ENCODE measurements at places on chromosomes 12 and 14.
A peak's percentile ranks its signal among the peaks of the same experiment; 100 is the strongest.

DNA sequence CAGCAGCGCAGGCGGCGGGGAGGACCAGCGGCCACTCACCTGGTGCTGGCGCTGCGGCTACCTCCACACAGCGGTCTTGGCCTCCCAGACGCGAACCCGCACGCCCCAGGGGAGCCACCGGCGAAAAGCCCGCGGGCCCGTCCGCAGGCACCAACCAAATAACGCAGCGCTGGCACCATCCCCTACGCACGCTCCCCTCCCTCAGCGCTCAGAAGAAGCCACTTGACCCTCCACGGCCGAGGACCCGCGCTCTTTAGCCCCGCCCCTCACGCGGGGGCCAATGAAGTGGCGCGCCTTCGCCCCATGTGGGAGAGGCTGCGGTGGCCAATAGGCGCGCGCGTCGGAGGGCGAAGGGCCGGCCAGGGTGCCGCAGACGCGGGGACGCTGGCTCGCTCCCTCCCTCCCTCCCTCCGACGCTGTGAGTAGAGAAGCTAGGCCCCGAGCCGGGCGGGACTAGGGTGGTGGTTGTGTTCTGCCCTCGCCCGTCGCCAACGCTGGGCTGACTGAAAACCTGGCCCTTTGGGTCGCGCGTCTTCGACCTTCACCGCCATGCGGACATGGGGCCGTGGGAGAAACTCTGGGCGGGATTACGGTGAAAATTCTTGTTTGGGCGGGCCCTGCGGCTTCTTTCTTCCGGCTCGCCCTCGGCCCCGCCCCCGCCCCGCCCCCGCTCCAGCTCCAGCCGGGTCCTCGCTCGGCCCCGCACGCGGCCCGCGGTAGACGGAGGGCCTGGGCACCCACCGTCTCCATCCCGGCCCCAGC, at the start of the genes DMAC2L and L2HGDH:
DMAC2L (plus strand) TSS at position 353 of the 762 bp plus-strand sequence. CDS start 9,164 bp downstream, outside the sequence.
L2HGDH (minus strand) TSS at position 258 of the 762 bp plus-strand sequence; CDS start at position 179, 79 bp downstream.
- DNase-seq, result peak; percentile 94

GRCh38 chr14:68634874-68635595, 157.8 kb downstream of the ZFP36L1 start:
- no peak for DNase-seq

- no peak for DNase-seq
These were observed 22.5 kb downstream of the EML1 start for GRCh38 chr14:99815696-99816095.

GRCh38 chr14:68586896-68587751, 205.7 kb downstream of the ZFP36L1 start:
- DNase-seq, result no peak

DNA sequence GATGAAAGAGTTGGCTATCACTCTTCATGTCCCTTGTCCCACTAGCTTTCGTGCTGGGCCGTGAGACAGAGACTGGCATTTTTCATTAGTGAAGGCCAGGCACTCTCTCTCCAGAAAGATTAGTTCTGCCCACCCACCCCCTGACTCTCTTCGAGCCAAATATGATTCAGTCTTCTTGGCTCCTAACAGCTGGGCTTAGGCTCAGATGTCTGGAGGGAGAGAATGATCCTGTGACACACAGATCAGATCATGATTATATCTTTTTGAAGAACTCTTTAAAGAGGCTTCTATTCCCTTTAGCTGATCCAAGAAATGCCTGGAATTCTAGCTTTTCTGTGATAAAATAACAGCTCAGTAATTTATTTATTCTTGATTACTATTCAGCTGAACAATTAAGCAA, 5.2 kb upstream of the GNG2 start:
- DNase-seq, result no peak

DNA sequence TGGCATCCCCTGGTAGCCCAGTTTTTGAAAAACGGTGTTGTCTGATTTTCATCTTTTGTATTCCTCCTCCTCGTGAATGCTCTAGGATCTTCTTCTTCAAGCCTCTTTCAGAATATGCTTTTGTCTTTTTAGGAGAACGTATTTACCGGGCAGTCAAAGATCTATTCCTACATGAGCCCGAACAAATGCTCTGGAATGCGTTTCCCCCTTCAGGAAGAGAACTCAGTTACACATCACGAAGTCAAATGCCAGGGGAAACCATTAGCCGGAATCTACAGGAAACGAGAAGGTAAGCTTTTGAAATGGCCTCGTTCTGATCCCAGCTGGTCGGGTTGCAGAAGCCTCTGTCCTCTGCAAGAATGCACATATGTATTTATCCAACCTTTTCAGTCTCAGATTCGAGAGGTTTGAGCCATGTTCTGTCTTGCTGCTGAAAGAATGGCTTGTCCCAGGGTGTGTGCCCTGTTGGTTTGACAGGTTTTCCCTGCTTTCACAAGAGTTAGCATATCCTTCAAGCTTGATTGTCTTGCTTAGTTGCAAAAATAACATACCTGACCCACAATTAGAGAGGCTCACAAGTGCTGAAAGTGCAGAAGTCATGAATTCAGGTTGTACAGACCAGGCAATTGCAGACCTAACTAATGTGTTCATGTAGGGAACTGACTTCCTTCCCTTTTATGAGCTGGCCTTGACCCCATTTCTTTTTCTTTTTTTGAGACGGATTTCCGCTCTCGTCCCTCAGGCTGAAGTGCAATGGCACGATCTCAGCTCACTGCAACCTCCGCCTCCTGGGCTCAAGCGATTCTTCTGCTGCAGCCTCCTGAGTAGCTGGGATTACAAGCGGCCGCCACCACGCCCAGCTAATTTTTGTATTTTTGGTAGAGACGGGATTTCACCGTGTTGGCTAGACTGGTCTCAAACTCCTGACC, 6.8 kb downstream of the KMT5A start:
- no peak for DNase-seq

DNA sequence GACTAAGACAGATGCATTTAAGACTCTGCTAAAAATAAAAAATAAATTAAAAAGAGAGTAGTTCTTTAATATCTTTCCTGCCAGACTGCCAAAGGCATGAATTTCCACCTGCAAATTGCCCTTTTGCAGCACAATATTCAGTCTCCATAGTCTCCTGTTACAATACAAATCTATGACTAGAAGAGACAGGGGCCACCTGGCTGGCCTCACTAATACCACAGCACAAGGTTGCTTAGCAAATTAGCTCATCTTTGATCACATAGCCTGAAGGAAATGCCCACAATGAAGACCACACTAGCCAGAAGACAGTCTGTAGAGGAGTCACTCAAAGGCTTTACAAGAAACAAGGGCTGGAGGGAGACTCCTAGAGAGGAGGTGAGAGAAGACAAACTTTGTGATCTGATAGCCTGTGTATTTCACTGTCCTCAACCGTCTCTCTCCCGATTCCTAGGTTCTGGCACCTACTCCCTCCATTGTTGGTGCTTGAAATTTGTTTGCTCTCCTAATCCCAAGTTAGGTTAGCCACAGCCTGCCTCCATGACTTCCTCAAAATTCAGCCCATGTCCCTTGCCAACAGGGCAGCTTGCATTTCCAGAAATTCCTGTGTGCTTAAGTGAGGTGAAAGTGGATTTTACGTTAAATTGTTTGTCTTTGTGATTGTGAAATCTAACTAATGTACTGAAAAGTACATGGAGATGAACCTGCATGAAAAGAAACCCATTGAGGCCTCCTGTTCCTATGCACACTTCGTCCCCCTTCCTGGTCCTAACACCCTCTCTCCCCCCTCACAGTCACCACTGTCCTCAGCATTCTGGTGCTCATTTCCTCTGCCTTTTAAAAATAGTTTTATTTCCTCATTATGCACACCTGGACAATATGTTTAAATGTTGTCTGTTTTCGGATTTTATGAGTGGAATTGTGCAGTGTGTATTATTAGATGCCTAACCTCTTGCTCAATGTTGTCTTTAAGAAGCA, 88.7 kb upstream of the PLXNC1 start:
- no peak for DNase-seq

- no peak for DNase-seq
These were observed 106.4 kb upstream of the TMCC3 start for GRCh38 chr12:94756789-94757188.

DNA sequence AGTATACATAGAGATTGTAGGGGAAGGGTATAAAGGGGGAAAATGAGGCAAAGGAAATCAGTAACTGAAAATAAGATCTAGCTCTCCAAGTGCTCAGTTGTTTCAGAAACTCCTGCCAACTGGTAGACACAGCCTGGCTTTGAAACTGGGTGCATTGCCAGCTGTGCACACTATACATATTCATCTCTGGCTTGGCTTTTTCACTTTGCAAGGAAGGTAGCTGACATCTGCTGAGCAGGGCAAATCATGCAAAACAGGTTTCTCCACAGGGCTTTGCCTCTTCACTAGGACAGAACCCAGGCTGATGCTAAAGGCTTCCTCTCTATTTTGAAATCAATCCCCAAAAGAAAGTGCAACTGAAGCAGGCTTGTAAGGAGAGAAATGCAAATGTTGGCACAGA, 101.5 kb downstream of the HELB start:
- DNase-seq, result no peak

DNA sequence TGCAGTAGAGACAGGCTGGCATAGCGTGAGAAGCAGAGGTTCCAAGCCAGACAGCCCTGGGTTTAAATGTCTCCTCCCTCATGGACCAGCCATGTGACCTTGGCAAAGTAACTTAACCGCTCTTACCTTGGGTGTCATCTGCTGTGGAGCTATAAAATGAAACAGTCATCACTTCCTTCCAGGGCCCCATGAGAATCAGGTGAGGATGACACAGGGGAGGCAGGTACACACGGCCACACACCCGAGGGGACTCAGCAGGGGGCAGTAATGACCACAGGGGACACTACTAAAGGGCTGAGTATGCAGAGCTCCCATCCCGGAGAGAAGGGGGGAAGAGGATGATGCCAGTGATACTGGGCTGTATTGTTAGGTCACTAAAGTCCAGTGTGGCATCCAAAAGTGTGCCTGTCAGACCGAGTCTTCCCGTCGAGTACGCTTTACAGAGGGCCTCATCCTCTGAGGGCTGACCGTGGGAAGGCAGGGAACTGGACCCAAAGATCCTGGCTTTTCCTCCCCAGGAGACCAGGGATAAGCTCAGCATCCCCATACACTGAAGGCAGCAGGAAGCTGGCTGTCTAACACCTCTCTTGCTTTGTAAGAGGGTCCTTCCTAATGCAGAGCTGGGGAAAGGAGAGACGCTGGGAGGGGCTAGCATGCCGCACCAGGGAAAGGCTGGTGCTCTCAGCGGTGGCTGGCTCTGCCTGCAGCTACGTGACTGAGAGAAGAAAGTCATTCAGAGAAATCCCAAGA, 94.2 kb downstream of the SINHCAF start:
- DNase-seq, result no peak

DNA sequence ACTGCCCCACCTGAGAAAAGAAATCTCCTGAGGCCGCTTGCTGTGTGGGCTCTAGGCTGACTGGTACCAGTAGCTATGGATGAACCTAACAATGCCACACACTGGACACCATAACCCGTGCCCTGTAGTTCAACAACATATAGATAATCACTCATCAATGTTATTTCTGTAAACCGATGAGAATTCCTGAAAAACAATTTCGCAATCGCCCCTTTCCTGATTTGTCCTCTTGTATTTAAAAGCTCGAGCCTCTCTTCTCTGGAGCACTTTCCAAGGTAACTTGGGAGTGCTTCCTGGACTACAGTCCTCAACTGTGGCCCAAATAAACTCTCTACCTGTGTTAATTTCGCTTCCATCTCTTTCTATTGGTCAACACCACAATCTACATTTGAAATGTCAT, 26.1 kb upstream of the PPP2R5C start:
- no peak for DNase-seq

DNA sequence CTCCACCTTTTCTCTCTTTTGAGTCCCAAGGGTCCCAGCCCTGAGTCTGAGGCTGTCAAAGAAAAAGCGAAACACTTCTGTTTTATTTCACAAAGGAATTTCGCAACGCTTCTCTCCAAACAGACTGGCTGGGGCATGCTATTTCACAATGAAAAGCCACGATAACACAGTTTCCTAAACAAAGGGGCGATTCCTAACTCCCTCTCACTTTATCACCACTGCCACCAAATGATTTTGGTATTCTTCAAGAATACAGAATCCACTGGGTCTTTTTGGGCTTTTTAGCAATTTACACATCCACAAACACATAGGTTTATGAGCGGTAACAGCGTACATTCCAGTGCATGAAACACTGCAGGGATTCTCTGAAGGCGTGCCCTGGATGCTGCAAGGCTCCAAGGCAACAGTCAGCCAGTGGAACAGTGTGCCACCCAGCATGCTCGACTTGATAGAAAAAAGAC, 161.2 kb downstream of the DAD1 start:
- no peak for DNase-seq

GRCh38 chr12:116465856-116466255, 93.3 kb upstream of the MAP1LC3B2 start:
- DNase-seq, result no peak

DNA sequence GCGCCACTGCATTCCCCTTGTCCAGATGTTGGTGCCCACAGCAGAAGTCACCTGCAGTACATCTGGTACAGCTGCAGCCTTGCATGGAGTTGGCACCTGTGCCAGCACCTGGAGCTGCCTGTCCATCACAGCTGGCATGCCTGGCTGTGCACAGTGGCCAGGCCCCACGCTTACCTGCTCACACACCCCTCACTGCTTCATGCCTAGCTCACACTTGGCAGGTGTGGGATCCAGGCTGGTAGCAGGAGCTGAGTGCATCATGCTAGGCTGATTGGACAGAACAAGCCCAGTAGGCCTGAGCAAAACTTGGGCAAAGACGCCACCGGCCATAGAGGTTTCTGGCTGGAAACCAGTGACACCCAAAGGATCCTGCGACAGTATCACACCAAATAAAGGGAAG, 402.8 kb downstream of the FOXG1 start:
- no peak for DNase-seq

GRCh38 chr14:20750194-20750593, 4.5 kb downstream of the EDDM3A start:
- DNase-seq, result no peak

- no peak for DNase-seq
These were observed 27.6 kb downstream of the SLC2A13 start for GRCh38 chr12:40078266-40078665.

DNA sequence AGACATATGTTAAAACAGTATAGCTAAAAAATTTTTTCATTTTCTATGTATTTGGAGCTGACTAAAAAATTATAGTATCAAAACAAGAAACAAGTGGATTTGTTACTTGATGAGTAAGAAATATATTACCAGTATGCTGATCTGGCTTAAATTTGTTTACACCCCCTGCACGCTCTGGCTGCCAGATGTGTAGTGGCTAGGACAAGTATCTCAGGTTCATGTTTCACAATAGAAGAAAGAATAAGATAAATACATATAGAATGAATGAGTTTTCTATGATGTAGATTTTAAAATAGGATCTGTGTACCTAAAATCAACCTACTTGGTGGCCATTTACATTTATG, 13.1 kb downstream of the NAA30 start:
- no peak for DNase-seq

DNA sequence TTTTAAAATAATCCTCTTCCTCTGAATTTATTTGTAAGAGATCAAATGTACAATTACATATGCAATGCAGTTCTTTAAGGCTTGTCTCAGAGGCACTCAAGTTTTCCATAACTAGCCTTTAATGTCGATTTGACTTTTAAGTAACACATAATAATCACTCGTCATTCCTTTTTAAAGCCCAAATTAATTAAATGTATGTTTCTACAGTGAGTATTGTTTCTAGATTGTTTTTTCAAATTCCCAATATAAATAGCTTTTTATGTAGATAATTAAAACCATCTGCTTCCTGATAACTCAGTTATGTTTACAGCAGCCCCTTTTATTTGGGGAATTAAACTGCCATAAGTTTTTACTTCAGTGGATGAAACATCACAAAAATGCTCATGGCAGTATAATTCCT, 185.1 kb downstream of the ETNK1 start:
- no peak for DNase-seq
